Left lung (tissue), 14 donors: ENCODE measurements at places on chromosomes 12 and 14. TPM values are rescaled to one million over a fixed set of nuclear protein-coding genes. Genes with fewer than 3 reads are reported as not detected.
A peak's percentile ranks its signal among the peaks of the same experiment; 100 is the strongest.

DNA sequence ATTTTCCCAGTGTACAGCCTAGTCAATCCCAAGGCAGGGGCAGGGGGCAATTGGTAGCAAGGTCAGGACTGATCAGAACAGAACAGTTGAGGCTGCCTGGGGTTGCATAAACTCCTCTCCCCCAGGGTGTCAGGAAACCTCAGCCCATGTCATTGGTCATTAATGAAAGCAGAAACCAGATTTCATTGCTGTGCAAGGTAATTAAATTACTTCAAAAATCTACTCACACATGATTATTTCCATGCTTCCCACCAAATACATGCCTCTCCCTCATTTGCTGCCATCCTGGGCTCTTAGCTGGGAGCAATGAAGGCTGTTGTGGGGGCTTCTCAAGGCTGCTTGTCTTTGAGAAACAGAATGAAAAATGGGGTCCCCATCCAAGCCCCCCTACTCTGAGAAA is 124.2 kb downstream of the PHETA1 start:
- no peak overlapping the region for H3K4me3 ChIP-seq
- no peaks in the 10 kb centered on the region for H3K4me1 ChIP-seq
- no peak for DNase-seq
- H3K36me3 ChIP-seq = no peaks in the 10 kb centered on the region
- no peak overlapping the region for H3K27ac ChIP-seq

DNA sequence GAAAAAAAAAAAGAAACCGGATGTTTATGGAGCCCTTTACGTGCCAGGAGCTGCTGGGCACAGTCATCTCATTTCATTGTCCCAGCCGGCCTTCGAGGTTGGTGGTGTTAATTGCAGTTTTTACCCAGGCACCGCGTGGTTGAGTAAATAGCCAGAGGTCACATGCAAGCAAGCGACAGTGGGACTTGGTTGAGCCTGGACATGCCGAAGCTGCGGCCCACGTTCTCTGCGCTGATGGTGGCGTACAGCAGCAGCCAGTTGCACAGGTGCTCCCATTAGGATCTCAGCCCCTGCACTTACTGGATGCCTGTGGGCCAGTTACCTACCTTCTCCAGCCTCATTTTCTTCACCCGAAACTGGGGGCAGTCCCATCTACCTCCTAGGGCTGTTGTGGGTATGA is 54.0 kb downstream of the TSPAN9 start:
- H3K36me3 ChIP-seq = no peaks in the 10 kb centered on the region
- DNase-seq = no peak
- H3K27me3 ChIP-seq = peaks cover 45% of the 10 kb centered on the region
- peaks cover 8% of the 10 kb centered on the region for H3K4me1 ChIP-seq
- H3K27ac ChIP-seq = no peak overlapping the region

EML5 gene
- total RNA-seq = 1.1 TPM

DNA sequence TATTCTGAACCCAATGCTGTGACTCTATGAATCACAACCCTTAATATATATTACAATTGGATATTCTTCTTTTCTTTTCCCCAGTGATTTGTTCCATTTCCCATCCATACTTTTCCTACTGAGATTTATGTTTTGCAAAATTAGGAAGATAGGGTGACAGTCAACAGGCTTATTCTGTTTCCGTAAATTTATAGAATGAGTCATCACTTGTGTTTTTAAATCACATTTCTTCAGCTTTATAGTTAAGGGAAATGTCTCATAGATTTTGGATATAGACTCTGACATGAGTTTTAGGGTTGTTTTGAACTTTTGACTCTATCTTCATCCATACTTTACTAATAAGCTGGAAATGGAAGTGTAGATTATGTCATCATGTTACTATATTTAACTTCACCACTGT is 661.6 kb upstream of the FBXO33 start:
- no peak overlapping the region for H3K4me3 ChIP-seq
- no peaks in the 10 kb centered on the region for H3K27me3 ChIP-seq
- H3K27ac ChIP-seq = no peak overlapping the region

GYS2 gene
- not detected for total RNA-seq

DNA sequence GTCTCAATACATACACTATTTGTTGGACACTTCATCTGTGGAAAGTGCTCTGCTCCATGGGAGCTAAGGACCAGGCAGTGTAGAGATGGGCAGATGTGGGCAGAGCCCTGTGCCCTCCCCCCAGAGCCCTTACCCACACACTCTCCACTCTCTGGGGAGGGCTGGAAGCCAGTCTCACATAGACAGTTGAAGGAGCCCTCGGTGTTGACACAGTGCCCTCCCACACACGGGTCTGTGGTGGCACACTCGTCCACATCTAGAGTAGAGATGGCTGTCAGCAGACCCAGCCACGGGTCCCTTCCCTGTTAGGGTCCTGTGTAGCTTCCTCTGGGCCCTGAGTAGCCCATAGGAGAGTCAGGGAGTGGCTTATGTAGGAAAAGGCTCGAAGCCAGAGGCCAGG is 14.3 kb downstream of the ISCA2 start:
- no peak for DNase-seq
- H3K4me3 ChIP-seq = no peak overlapping the region
- peaks cover 6% of the 10 kb centered on the region for H3K36me3 ChIP-seq
- H3K4me1 ChIP-seq = no peaks in the 10 kb centered on the region

DNA sequence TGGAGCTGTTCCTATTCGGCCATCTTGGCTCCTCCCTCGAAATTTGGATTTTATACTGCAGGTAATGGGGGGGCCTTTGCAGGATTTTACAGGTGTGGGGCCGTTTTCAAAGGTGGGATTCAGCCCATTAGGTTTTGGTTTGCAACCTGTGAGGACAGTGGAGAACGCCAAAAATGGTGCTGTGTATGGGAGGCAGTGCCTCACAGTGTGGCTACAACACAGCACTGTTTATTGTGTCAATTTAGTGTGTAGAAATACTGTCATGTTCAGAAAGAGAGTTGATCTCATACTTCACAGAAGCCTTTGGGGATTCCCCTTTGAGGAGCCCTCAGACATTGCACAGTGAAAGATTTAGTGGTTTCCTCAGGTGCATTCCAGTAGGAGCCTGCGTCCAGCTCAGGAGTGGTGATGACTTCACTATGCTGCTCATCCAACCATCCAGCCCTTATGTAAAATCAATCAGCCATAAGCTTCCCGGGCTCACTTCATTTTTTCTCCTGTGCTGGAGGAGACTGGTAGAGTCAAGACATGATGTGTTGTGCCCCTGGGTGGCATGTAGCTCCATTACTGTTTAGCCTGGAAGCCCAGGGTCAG is 92.7 kb upstream of the PRMT8 start:
- no peak overlapping the region for H3K4me3 ChIP-seq
- no peak for DNase-seq
- H3K4me1 ChIP-seq = no peaks in the 10 kb centered on the region
- H3K27me3 ChIP-seq = peaks cover 19% of the 10 kb centered on the region

IL23A gene
- total RNA-seq = 1.0 TPM

GRCh38 chr14:52397844-52398243 is 83.7 kb downstream of the PTGER2 start:
- no peaks in the 10 kb centered on the region for H3K36me3 ChIP-seq
- no peaks in the 10 kb centered on the region for H3K27me3 ChIP-seq
- H3K27ac ChIP-seq = no peak overlapping the region
- no peak overlapping the region for H3K4me3 ChIP-seq
- no peak for DNase-seq
- no peaks in the 10 kb centered on the region for H3K4me1 ChIP-seq

- peaks cover 9% of the 10 kb centered on the region for H3K36me3 ChIP-seq
- peaks cover 9% of the 10 kb centered on the region for H3K4me1 ChIP-seq
- peak overlapping the region; percentile 50 for H3K27ac ChIP-seq
- H3K4me3 ChIP-seq = no peak overlapping the region
- H3K27me3 ChIP-seq = no peaks in the 10 kb centered on the region
Observed at GRCh38 chr14:91158091-91158790, 44.4 kb downstream of the DGLUCY start.

DNA sequence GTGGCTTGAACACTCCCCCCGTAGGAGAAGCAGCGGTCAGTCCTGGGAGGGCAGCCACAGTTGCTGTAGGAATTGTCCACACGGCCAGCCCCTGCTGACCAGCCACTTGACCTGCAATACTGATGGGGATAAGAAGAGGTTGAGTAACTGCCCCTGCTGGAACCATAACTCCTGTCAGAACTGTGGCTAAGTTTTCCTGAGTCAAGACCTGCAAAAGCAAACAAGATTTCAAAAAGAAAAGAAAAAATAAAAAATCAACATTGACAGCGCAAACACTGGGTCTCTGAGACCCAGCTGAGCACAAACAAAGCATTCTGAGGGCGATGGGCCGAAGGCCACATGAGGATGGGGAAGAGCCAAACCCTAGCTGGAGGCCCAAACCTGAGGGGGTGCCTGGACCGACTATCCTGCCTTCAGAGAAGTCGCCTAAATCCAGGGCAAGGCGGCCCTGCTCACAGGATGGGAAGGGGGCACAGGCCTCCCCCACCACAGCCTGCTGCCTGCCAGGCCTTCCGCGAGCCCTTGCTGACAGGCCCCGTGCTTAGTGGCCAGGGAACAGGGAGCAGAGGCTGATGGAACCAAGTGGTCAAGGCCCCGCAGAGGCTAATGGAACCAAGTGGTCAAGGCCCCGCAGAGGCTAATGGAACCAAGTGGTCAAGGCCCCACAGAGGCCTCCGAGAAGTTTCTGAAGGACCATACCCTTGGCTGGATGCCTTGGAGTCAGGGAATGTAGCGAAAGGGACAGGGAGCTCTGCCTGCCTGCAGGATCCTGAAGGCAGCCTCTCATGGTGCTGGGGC is 19.1 kb downstream of the POU6F1 start:
- DNase-seq = no peak
- H3K27me3 ChIP-seq = no peaks in the 10 kb centered on the region
- H3K36me3 ChIP-seq = peaks cover 7% of the 10 kb centered on the region

DBX2 gene
- total RNA-seq = not detected

GRCh38 chr12:67223225-67223624 is 45.9 kb upstream of the CAND1 start:
- no peak overlapping the region for H3K27ac ChIP-seq
- no peaks in the 10 kb centered on the region for H3K27me3 ChIP-seq
- H3K4me3 ChIP-seq = no peak overlapping the region
- DNase-seq = no peak
- H3K36me3 ChIP-seq = no peaks in the 10 kb centered on the region

- no peak overlapping the region for H3K27ac ChIP-seq
- H3K4me3 ChIP-seq = no peak overlapping the region
- no peak for DNase-seq
- H3K4me1 ChIP-seq = peaks cover 29% of the 10 kb centered on the region
- H3K27me3 ChIP-seq = no peaks in the 10 kb centered on the region
Observed at GRCh38 chr12:6917491-6918231, 3.3 kb downstream of the ENO2 start.

DNA sequence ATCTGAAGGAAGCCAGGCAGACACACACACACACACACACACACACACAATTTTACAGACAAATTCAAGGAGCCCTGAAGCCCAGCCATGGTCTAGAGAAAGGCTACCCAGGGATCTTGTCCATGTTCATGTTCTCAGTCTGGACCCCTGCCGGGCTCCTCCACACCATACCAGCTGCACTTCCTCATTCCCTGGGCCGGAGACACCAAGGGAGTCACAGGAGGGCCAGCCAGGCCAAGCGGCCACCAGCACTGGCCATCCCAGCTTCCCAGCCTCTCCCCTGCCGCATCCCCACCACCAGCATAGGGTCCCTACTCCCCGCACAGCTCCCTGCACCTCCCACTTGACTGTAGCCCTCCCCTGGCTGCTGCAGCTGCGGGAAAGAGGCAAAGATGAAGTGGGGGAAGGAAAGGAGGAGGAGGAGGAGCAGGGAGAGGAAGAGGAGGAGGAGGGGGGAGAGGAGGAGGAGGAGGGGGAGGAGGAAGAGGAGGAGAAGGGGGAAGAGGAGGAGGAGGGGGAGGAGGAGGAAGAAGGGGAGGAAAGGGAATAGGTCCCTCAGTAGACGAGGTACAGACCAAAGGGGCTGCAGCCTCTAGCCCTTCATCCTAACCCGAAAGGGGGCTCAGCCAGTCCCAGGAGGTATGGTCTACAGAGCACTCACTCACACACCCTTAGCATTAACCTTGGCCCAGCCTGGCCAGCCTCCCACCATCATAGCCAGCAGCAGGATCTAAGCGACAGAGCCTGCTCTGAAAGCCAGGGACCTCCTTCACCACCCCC is 293.2 kb downstream of the DPF3 start:
- H3K36me3 ChIP-seq = no peaks in the 10 kb centered on the region
- no peak overlapping the region for H3K4me3 ChIP-seq
- H3K27ac ChIP-seq = no peak overlapping the region

DNA sequence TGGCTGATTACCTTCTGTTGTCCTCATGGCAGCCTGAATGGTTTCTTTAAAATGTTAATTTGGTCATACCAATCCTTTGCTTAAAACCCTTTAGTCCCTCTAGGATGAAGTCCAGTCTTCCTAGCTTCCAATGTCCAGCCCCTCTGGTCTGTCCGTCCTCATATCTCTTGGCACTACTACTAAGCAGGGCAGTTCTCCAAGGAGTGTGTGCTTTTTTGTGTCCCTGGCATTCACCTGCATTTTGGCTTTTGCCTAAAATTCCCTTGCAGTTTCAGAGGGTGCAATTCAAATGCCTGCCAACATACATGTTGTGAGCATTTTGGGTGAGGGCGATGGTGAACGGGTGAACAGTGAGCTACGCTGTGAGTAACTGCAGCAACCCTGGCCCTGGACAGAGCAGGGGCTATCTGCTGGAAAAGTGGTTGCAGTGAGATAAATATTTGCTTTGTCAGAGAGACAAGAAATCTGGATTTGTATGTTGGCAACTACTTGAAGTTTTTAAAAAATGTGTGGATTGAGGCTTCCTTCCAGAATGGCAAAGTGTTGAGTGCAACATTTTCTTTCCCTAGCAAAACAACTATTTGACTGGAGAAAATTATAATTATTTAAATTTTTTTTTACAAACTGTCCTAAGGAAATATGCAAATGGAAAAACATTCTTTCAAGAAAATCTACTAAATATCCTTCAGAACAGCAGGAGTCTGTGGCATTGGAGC is 14.6 kb downstream of the GALNT8 start:
- H3K27ac ChIP-seq = no peak overlapping the region

- H3K4me3 ChIP-seq = no peak overlapping the region
- peaks cover 4% of the 10 kb centered on the region for H3K4me1 ChIP-seq
- DNase-seq = no peak
- no peaks in the 10 kb centered on the region for H3K36me3 ChIP-seq
- H3K27me3 ChIP-seq = no peaks in the 10 kb centered on the region
Observed at GRCh38 chr14:22334275-22334577, 254.8 kb downstream of the DAD1 start.

DNA sequence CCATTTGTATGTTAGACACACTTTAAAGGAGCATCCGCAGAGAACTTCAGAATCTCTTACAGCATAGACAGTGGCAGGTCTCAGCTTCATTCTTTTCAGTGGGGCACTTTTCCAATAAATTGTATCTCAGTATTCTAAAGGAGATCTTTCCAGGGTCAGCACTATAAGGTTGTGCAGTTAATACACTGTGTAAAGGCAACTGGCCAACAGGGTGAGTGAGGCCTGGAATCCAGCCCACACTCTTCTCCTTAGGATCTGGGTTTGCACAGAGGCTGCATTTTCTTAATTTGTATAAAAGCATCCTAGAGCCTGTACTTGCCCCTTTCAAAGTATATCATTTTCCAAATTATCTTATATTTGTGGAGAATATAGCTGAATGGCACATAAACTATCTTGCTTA is 94.2 kb downstream of the MYF5 start:
- H3K4me1 ChIP-seq = no peaks in the 10 kb centered on the region
- H3K36me3 ChIP-seq = no peaks in the 10 kb centered on the region
- H3K4me3 ChIP-seq = no peak overlapping the region
- no peak overlapping the region for H3K27ac ChIP-seq

- H3K4me3 ChIP-seq = no peak overlapping the region
- no peaks in the 10 kb centered on the region for H3K27me3 ChIP-seq
- no peaks in the 10 kb centered on the region for H3K4me1 ChIP-seq
- no peak overlapping the region for H3K27ac ChIP-seq
- H3K36me3 ChIP-seq = no peaks in the 10 kb centered on the region
- no peak for DNase-seq
Observed at GRCh38 chr12:2173971-2174370, 121.2 kb downstream of the CACNA1C start.
